ENCODE measurements at places on chromosomes 2 and 18.
A peak's percentile ranks its signal among the peaks of the same experiment; 100 is the strongest.

- DNase-seq = no peak
Observed at GRCh38 chr2:228017784-228018183, 146.4 kb downstream of the DAW1 start.

GRCh38 chr18:58048081-58048642 is 4.1 kb downstream of the NEDD4L start:
- DNase-seq = no peak

- DNase-seq = no peak
Observed at GRCh38 chr2:97732436-97733340, 19.3 kb downstream of the ZAP70 start.

DNA sequence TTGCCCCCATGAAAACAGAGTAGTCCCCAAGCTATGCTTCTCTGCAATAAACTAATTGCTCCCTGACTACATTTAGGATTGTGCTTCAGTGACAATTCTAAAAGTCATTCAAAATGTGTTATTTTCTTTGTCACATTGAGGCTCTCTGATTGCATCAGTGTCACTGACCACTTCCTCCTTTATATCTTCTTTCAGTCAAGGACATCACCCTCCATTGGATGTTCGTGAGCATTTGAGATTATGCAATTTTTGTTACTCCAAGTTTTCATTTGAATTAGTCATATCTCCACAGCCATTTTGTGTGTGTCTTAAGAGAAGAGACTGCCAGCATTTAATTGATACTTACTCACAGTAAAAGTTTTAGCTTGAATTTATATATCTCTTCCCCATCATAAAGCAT is 780.8 kb upstream of the GCFC2 start:
- no peak for DNase-seq

GRCh38 chr2:239222312-239222660 is 178.5 kb downstream of the HDAC4 start:
- DNase-seq = no peak

GRCh38 chr2:203240491-203240890 is 1.7 kb downstream of the CYP20A1 start:
- no peak for DNase-seq

- DNase-seq = no peak
Observed at GRCh38 chr2:121816797-121817196, 61.3 kb downstream of the TSN start.

GRCh38 chr2:175823002-175823706 is 178.9 kb downstream of the LNPK start:
- no peak for DNase-seq

DNA sequence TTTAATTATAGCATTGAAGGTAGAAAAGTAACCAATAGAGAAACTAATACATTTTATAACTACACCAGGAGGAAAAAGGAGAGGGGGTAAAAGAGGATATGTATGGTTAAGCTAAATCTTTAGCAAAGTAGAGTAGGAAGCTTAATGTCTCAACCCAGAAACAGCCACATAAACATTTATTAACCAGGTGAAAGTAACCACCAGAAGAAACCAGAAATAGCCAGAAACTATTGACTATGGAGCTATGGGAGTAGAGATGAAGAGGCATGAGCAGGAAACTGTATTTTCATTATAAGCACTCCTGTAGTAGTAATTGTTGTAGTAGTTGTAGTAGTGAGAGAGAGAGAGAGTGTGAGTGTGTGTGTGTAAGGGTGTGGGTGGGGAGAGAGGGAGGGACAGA is 617.5 kb upstream of the CHAC2 start:
- DNase-seq = no peak

- no peak for DNase-seq
Observed at GRCh38 chr2:21452678-21453077, 328.9 kb downstream of the TDRD15 start.

DNA sequence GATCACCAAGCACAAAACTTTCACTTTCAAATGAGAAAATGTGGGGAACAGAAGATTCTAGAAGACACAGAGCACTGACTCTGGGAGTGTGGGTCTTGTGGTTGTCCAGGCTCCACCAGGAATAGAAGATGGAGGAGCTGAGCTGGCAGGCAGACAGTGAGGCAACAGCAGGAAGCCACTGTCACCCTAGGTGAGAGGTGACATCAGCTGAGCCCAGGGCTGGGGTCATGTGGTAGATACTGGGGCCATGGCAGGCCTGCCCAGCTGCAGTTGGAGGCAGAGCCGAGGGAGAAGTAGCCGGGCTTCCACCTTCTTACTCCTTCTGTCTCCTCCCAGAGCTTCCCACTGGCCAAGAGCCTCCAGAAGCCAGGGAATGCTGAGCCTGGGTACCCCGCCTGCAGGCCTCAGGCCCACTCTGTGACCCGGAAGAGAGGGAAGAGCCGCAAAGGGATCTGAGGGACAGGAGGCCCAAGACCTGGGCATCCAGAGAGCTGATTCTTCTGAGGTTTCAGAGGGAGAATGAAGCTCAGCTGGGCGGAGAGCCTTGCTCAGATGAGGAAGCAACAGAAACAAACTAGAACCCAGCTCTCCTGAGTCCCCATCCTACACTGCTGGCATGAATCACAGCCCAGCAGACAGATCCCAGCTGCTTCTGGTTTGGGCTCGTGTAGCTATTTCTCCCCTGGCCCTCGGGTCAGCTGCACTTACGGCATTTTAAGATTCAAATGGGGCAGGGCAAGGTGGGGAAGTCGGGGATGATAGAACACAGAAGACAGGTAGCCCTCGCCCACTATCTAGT is 39.8 kb upstream of the ASAP2 start:
- DNase-seq = no peak

- no peak for DNase-seq
Observed at GRCh38 chr2:207224791-207225482, 59.2 kb upstream of the KLF7 start.

GRCh38 chr2:146523196-146523595 is 1321.6 kb upstream of the ACVR2A start:
- no peak for DNase-seq

GRCh38 chr2:25109822-25110221 is 58.6 kb downstream of the POMC start:
- no peak for DNase-seq

- no peak for DNase-seq
Observed at GRCh38 chr18:31996007-31996406, 22.6 kb upstream of the RNF125 start.

GRCh38 chr2:150099805-150100204 is 387.7 kb downstream of the RND3 start:
- DNase-seq = no peak

DNA sequence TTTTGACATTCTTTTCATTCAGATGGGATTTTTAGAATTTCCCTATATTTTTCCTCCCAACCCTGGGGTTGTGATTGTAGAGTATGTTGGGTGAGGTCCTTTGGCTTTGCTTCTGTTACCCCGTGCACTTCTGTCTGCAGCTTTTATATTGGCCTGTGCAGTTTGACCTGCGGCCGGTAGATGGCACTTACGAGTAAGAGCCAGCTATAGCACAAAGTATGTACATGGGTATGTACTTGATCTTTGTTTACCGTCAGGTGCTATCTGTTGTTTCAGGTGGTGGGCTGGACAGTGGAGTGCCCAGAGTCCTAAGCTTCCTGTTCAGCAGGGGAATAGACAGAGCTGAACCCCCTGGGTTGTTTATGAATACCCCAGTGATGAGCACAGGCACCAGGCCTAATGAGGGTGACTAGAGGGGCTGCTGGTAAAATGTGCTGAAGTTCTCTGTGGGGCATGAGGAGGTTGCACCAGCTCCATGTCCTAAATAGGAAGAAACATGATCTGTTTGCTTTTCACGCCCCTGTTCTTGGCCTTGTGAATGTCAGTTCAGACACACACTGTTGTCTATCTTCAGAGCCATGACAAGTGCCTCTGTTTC is 58.9 kb upstream of the THUMPD2 start:
- no peak for DNase-seq

DNA sequence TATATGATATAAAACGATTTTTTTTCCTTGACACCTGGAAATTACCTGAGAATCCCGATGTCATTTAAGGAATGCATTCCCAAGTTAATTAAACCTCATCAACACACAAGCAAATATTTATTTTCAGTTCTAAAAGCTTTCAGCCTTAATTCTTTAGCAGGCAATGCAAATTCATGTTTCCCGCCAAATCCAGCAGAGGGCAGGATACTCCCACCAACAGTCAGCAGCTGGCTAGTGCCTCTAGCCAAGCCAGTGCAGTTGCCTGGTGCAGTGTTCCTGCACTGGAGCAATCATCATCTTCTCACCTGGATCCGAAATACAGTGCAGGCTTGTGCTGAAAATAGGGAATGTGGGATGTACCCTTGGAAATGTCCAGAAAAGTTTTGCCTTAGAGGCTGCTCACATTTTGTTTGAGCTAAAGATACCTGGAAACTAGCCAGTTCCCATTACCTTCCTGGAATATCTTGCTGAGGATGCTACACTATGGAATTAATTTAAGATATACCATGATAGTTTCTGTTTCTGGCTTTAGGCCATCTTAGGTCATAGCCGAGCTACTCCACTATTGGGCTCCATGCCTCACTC is 48.4 kb upstream of the CYTIP start:
- peak; percentile 78 for DNase-seq

GRCh38 chr2:239092571-239093294 is 244.8 kb downstream of the TWIST2 start:
- no peak for DNase-seq

DNA sequence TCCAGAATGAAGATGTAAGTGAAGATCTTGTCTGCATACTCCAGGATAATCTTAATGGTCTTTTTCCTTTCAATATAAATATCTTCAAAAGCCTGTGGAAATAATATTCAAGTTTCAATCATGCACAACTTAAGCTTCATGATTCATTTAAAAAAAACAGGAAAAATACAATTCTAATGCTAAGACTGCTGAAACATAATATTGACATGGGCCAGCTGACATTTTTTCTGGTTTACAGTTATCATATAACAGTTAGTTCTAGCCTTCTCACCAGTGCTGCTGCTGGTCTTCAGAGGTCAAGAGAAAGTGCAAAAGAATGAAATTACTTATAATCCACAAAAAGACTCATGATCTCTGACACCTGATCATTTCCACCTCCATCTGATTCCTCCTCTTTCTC is 110.4 kb upstream of the SCN1A start:
- DNase-seq = no peak

DNA sequence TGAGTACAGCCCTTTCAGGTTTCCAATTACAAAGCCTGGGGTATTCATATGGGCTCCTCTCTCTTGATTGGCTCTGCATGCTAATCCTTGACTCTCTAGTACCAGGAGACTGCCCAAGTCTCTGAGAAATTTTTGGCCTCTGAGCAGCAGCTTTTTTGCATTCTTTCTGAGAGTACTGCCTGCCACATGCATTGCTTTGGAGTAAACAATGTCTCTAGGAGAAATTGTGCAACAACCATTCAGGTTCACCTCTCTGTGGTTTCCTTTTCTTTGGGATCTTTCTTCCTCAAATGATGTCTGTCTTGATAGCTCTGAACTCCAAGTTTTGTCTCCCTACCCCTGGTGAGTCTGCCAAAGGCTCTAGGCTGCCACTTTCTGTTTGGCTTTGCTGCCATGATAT is 115.8 kb upstream of the SETBP1 start:
- DNase-seq = no peak

GRCh38 chr2:125581557-125581956 is 1074.4 kb upstream of the GYPC start:
- DNase-seq = no peak

GRCh38 chr2:105248316-105249070 is 7.0 kb downstream of the GPR45 start:
- DNase-seq = no peak

- no peak for DNase-seq
Observed at GRCh38 chr2:235129850-235130249, 178.0 kb downstream of the SH3BP4 start.

DNA sequence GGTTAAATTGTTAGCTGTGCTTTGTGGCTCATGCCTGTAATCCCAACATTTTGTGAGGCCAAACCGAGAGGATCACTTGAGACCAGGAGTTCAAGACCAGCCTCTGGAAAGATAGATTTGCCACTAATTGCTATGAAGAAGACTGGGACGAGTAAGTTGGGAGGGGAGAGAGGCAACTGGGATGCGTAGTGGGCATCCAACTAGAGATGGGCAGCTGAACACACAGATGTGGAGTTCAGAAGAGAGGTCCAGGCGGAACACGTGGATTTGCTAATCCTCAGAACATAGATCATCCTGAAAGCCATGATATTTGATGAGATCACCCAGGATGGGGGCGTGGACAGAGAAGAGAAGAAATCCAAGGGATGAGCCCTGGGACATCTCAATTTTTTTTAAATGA is 48.7 kb downstream of the CYP26B1 start:
- no peak for DNase-seq

- DNase-seq = no peak
Observed at GRCh38 chr2:239209783-239210182, 191.0 kb downstream of the HDAC4 start.

GRCh38 chr2:203886661-203887151 is 19.1 kb downstream of the CTLA4 start:
- peak; percentile 20 for DNase-seq

DNA sequence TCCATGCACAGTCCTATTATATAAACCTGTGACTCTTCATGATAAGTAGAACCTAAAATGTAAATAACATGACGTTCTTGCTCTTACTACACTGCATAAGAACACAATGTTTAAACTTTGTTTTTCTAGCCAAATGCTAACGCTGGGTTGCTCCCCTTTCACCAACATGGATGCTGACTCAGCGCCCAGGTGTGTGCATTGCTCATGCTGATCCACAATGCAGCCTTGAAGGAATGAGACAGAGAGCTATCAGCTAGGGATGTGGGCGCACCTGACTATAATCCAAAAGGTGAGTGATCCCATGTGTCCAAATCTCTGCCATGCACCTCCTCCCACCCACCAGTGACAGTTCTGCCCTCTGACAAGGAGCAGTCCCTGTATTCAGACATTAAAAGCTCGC is 235.0 kb downstream of the IRS1 start:
- no peak for DNase-seq

DNA sequence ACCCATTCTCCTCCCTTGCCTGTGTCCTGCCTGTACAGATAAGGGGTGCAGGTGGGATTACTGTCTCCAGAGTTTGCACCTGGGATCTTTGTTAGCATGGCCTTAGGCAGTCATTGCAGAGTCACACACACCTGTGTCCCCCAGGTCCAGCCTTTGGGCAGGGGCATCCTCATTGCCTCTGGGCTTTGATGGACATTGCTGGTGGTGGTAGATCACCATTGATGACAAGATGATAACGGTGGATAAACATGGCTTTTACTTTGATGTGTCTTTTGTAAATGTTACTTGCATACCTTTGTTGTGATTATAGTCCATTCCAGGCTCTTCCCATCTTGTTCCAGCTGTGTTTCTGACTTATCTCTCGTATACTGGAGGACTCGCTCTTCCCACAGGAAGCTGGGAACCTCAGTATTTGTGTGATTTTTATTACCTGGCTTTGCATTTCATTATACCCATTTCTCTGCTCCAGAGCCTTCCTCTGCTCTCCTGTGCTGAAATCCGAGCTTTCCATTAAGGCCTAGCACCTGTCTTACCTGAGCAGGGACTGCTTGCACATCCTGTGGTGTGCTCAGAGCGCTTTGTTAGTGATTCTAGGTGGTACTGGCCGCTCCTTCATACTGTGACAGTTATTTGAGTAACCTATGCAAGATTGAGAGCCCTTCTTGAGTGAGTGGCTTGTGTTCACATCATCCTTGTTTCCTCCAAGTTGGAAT is 79.2 kb downstream of the PTPRM start:
- no peak for DNase-seq

- DNase-seq = peak; percentile 17
Observed at GRCh38 chr18:21897811-21898210, 157.2 kb downstream of the MIB1 start.

GRCh38 chr2:71082402-71083252 is 14.2 kb downstream of the NAGK start:
- no peak for DNase-seq

Data from CD4-positive, alpha-beta T cell treated with Interferon alpha-2 for 1 hour (primary cell).